ENCODE measurements at places on chromosomes 1 and 21.

DNA sequence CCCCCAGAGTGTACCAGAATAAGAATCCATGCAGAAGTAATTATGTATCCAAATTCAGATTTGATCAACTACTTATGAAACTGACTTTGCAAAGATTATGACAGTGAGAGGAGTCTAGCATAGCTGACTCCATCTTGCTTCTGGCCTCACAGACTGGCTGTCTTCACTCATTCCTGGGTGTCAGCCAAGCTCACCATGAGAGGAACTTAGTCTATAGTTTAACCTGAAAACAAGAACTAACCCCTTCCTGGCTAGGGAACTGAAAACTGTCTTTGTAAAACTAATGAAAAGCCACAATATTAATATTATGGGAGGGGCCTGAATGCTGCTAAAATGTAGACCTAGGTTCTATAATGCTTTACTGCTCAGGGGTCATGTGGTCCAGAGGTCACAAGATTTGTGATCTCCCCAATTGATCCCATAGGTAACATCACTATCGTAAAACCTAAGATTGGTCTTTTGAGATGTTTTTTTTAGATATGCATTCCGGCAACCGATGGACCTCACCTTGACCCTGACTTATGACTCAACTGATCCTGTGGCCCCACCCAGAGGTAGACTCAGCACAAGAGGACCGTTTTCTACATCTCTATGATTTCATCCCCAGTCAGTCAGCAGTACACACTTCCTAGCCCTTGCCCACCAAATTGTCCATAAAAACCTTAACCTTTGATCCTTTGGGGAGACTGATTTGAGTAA, 55.2 kb downstream of the ATP1B1 start:
- DNase-seq: no peak

DNA sequence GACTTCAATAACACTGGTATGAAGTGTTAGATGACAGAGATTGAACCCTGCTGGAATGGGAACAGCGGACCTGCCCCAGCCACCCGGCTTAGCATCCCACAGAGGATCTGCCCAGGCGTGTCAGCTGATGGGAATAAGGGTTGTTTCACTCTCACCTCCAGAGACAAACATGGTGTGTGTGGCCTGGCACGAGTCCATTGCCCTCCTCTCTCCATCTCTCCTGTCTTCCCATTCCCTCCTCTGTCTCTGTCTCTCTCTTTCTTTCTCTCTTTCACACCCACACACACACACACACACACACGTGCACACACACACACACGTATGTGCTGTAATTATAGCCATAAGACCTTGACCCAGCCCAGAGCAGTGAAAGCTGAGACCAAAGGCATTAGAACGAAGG, 200.2 kb downstream of the HIVEP3 start:
- DNase-seq: no peak

DNA sequence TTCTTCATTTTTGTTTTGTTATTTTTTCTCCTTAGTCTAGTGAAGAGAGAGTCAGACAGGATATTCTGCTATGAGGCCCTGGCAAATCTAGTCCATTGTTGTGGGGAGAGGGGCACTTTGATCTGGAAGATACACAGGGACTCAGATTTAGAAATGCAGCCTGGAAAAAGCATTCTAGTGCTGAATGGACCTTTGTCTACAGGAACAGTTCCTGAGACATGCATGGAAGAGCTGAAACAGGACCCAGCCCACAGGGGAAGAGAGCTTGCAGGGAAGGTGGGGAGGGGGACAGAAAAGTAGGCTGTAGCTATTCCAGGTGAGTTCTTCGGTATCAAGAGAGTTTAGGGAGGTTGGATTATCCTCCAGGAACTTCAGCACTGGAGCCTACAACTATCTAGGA, 98.5 kb downstream of the AKT3 start:
- no peak for DNase-seq

GRCh38 chr1:168102487-168102886, 34.2 kb downstream of the GPR161 start:
- no peak for DNase-seq

DNA sequence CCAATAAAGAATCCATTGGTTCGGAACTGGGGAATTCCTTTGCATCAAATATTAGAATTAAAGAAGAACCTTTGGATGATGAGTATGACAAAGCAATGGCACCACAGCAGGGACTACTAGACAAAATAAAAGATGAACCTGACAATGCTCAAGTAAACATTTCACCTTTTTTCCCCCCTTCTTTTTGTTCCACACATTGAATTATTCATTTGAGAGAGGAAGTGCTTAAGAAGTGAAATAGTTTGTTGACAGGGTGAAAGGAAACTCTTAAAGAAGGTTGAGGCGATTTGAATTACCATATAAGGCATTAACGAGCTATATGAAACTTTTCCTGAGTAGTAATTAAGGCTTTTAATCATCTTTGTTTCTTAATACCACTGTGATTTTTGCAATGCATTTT, 93.1 kb downstream of the ZMYM4 start:
- DNase-seq: no peak

DNA sequence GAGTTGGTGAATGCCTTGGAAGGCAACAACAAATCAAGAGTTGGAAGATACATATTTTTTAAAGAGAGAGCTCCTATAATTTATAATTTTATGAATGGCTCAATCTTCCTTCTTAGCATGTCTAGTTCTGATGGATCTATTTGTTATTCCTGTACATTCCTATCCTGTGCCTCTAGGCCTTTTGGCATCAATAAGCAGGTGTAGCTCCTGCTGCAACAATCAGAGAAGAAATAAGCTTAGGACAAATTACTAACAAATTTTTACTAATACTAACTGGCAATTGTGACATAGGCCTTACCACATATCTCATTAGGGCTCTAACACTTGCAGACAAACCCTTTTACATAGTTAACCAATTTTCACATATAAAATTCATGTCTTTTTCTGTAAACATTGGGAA, 682.0 kb downstream of the LTN1 start:
- no peak for DNase-seq

GRCh38 chr1:50333595-50333974, 89.7 kb downstream of the DMRTA2 start:
- DNase-seq: no peak

GRCh38 chr1:232534552-232535517, 95.1 kb downstream of the SIPA1L2 start:
- DNase-seq: no peak

GRCh38 chr1:204520834-204521709, 4.9 kb downstream of the MDM4 start:
- DNase-seq: peak; percentile 34

DNA sequence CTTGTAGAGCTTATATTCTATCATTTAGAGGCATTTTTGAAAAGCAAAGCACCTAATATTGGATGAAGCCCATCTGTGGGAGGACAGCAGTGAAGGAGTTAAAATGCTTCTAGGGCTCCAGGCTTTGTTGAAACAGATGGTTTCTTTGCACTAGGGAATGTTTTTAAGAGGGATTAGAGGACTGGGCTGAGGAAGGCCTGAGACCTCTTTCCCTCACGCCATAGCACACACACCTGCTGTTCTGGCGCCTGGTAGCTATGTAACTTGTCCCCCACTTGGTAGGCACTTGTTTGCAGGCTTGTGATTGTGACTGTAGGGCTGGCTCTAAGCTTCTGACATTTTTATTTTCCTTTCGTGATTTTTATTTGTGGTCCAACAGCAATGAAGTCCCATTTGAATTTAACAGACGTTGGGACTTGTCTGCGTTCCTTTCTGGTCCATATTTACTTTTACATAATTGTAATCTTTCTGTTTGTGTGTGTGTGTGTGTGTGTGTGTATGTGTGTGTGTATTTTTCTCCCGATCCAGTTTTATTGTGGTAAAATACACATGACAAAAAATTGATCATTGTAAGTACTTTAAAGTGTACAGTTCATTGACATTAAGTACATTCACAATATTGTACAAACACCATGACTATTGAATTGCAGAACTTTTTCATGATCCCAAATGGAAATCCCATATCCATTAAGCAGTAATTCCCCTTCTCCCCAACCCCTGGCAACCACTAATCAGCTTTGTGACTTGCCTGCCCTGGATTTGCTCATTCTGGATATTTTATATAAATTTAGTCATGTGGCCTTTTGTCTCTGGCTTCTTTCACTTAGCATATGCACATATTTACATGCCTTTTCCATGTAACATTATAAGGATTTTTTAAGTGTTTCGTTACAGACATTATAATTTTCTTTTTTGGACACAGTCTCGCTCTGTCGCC, 33.5 kb upstream of the MACF1 start:
- no peak for DNase-seq

DNA sequence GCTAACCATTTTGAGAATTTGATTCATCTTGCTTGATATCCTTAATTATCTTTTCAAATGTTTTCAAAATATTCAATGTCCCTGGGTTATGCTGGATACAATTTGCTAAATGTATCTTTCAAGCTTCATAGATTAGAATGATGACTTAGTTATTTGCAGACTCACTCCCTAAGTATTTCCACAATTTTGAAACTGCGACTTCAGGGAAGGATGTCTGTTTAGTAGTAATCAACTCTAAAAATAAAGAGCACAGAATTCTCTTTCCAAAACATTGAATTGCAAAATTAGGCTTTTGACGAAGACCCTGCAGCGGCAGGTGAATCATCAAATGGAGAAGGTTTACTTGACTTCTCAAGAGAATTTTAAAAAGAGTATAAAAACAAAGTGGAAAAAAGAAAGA, 14.2 kb downstream of the RGS1 start:
- no peak for DNase-seq

DNA sequence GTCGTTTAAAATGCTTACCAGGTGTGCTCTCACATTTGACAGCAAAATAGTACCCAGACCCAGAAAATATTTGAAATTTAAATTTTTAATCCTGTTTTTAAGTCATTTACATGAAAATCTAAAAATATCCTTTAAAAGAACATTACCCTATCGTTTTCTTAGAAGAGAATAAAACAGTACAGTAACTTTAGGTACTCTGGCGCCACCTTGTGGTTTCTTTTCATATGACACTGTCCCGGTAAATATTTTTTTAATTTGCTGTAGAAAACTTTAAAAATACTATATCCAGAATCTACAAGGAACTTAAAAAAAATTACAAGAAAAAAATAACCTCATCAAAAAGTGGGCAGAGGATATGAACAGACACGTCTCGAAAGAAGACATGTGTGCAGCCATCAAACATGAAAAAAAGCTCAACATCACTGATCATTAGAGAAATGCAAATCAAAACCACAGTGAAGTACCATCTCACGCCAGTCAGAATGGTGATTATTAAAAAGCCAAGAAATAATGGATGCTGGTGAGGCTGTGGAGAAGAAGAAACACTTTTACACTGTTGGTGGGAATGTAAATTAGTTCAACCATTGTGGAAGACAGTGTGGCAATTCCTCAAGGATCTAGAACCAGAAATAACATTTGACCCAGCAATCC, 129.2 kb downstream of the RGS21 start:
- no peak for DNase-seq

GRCh38 chr1:221541296-221541695, 200.6 kb downstream of the DUSP10 start:
- no peak for DNase-seq

GRCh38 chr1:206449565-206449964, 20.7 kb upstream of the IKBKE start:
- DNase-seq: no peak

DNA sequence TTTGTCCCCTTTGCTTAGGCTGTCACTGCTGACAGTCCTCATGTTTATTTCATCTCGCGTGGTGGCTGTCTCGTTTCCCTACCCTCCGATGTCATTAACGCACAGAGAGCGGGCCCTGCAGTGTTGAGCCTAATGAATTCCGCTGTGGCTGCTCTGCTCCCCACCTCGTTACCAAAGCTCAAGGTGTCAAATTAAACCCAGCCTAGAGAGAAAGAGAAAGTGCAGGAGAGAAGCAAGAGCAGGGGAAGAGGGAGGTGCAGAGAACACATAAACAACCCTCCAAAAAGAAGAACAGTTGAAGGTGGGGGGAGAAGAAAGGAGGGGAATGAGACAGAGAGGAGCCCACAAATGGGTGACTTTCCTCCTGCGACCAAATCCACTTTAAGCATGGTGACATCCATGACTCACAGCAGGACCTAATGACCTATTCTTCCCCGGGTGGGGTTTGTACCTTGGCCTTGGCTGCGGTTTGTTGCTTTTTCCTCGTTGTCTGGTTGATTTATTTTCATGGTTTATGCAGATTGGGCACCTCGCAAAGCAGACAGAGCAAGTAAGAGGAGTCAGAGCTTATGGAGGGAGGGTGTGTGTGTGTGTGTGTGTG, 92.5 kb downstream of the PBX1 start:
- DNase-seq: no peak

GRCh38 chr1:41222496-41222895, 19.6 kb downstream of the SCMH1 start:
- DNase-seq: no peak

DNA sequence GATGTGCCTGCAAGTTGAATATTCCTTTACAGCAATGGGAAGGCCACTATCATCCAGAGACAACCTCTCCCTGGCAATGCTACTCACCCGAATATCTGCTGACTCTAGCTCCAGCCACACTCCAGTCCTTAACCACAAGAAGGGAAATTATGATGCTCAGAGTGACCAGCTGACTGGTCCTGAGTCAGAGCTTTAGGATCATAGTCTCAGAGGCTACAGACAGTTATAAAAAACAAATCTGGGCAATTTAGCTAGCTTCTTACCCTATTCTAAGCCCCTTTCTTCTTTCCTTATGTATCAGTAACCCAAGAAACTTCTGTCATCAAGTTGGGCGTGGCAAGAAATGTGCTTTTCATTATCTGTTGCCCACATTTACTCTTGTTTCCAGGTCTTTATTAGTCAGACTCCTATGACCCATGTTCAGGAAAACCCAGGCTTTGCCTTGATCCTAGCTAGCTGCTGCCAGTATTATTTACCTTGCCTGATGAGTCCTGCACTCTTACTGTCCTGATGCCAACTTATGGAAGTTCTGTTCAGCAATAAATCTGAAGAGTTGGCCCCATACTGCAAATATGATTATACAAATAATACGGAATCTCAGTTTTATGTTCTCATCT, 207.0 kb downstream of the TTLL7 start:
- no peak for DNase-seq

GRCh38 chr21:25179116-25179515, 428.2 kb downstream of the MRPL39 start:
- DNase-seq: no peak

DNA sequence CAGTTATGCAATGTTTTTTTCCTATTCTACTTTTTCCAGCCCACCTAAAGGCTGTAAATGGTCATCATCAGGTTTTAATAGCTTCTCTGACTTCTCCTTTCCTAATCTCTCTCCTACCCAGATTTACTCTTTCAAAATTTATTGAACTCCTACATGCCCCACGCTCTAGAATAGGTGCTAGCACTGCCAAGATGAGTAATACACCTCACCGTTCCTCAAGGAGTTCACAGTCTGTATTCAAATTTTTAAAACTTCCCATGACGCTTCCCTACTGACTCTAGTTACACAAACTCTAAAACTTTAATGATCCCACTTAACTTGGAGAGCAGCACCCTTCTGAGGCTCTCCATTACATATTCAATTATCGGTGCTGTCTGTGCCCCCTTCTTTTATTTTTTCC, 51.6 kb downstream of the ALG14 start:
- no peak for DNase-seq

DNA sequence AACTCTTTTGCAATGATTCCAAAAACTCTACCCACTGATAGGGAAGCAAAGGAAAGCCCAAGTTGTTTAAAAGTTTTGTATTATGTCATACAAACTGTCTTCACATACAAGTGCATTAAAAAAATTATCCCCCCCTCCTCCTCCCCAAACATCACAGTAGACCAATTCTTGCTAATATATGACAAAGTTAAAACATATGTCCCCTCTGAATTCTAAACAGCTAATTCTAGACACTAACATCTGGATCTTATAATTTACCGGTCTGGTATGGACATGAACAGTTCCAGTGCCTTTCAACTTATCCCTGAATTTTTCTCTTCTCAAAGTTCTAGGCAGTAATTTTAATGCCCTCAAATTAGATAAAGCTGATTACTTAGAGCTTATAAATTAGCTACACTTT, 13.4 kb downstream of the RIT1 start:
- DNase-seq: no peak

GRCh38 chr1:234396092-234396491, 22.8 kb downstream of the COA6 start:
- DNase-seq: no peak

All from brain pericyte (primary cell).